ENCODE measurements at places on chromosomes 11 and 22.

DNA sequence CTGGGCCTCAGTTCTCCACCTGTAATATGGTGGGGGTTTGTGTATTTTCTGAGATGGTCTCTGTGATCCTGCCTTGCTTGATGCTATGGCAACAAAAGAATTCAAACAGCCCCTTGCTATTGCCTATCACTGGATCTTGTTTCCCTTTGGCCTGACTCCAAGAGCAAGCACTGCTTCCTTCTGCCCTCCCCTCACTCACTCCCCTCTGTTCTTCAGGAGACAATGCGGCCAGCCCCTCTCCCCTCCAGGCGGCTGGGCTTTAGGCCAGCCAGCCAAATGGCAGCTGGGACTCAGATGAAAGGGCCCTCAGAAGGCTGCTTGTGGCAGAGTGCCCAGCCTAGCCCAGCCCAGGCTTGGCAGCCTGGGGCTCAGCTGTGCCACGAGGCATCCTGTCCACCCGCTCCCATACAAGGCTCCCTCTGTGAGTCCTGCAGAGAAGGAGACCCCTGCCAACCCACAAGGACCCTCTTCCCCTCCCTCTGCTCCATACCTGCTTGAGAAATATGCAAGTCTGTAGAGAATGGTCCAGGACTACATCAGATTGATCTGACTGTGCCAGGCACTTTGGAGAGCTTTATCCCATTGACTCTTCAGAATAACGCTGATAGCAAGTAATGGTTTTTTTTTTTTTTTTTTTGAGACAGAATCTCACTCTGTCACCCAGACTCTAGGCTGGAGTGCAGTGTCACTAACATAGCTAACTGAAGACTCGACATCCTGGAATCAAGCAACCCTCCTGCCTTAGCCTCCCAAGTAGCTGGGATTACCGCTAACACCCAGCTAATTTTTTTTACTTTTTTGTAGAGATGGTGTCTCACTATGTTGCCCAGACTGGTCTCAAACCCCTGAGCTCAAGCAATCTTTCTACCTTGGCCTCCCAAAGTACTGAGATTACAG, 7.6 kb upstream of the KCTD14 start:
- DNase-seq: peak; percentile 66

DNA sequence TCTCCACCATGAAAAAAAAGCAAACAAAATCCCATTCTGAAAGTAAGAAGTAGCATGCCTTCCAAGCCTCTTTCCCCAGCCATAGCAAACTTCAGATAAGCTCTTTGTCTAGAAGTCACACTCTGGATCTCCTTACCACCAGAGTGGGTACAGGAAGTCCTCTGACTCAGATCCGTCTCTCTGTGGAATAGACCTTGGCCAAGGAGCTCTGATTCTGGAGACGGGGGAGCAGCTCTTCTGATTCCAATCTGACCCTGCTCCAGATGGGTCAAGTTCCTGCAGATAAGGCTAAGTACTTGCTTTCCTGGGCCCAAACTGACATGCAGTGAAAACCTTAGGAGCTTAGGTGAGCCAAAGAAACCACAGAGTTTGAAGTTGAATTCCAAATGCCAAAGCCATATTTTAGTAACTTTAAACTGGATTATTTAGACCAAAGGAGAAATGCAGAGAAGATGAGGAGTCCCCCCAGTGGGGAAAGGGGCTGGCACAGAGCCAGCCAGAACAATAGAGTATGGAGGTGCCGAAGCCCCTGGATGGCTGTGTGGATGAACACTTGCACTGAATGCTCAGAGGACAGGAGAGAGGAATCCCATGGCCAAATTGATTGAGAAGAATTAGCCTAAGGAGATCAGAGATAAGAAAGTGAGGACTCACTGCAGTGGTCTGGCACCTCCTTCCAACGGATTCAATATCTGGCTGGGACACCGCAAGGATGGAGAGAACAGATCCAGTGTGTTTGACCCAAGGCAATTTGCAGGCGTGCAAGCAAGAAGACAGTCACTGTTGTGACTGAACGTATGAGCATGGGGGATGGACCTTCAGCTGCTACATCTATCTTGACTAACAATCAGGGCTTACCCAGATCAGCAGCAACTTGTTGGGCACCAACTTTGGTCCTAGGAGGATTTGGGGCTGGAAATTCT, 54.9 kb downstream of the ENDOD1 start:
- no peak for DNase-seq

GRCh38 chr11:26227301-26227746, 104.6 kb upstream of the ANO3 start:
- DNase-seq: peak; percentile 64

- DNase-seq: no peak
Observed at GRCh38 chr11:58917159-58917783, 22.0 kb upstream of the GLYATL1 start.

DNA sequence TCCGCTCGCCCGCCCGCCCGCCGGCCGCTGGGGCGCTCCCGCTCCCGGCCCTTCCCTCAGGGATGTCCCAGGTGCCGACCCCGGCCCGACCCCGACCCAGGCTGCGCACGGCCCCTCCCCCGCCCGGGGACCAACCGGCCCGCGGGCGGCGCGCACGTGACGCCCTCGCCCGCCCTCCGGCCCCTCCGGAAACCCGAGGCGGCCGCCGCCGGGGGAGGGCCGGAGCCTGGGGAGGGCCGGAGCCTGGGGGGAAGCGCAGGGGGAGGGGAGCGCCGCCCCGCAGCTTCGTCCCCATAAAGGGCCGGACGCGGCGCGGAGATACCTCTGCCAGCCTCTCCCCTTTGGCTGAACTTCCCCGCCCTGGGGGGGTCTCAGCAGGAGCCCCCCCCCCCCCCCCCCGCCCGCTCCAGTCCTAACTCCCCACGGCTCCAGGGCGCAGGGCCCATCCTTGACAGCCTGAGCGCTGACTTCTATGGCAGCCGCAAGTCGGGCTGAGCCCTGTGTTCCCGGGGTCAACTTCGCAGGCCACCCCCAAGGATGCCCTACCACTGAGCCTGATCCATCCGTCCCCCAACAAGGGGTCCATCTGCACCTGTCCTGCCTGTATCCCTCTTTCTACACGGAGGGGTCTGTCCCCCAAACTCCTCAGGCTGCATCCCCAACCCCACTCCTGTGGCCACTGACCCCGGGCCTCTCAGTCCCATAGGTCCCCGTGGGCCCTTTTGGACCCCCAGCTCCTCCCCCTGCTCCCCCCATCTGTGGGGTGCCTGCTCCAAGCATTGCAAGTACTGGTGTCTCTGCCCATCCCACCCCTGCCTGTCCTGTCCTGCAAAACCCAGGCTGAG, at the start of gene MAPK12:
Gene MAPK12, minus strand, starts transcription at position 69 of the 845 bp plus-strand sequence. CDS start 174 bp downstream, outside the sequence.
- peak; percentile 88 for DNase-seq

- DNase-seq: peak; percentile 44
Observed at GRCh38 chr22:22111267-22111751, 128.7 kb upstream of the TOP3B start.

GRCh38 chr11:19307498-19307897, 66.8 kb upstream of the E2F8 start:
- no peak for DNase-seq

DNA sequence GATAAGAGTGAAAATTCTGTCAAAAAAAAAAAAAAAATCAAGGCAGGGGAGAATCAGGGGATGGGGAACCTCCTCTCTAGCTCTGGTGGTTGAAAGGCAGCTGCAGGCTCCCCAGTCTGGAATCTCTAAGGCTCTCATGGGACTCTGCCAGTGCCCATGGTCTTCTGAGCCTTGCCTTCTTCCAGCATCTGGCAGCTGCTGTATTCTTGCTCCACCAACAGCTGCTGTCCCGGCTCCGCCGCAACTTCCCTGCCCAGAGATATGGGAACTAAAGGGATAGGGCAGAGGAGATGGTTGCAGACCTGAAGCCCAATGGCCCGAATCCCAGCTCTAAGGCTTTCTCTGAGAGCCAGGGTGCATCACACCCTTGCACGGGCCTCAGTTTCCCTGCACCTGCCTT, 49.5 kb upstream of the PHF21B start:
- DNase-seq: no peak

- no peak for DNase-seq
Observed at GRCh38 chr22:45398214-45398613, 15.2 kb downstream of the SMC1B start.

DNA sequence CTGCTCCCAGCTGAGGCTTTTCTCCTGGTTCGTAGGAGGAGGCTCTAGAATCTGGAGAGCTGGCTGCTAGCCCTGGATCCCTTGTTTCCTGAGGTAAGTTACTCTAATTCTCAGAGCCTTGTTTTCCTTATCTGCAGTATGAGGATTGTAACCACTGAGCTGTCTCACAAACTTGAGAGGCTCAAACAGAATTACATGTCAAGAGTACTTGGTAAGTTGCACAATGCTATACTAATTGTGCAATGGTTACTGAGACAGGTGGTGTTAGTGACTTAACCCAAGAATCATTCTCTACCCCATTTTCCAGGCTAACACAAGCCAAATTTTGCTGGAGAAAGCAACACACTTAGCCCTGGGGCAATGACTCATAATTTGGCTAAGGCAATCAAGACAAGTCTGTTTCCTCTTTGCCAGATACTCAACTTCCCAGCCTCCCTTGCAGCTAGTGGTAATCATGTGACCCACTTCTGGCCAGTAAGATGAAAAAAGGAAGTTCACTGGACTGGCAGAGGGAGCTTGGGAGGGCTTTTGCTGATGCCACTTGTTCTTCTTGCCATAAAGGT, 348.0 kb downstream of the TENM4 start:
- peak; percentile 84 for DNase-seq

- no peak for DNase-seq
Observed at GRCh38 chr11:70568814-70569617, 170.7 kb downstream of the CTTN start.

DNA sequence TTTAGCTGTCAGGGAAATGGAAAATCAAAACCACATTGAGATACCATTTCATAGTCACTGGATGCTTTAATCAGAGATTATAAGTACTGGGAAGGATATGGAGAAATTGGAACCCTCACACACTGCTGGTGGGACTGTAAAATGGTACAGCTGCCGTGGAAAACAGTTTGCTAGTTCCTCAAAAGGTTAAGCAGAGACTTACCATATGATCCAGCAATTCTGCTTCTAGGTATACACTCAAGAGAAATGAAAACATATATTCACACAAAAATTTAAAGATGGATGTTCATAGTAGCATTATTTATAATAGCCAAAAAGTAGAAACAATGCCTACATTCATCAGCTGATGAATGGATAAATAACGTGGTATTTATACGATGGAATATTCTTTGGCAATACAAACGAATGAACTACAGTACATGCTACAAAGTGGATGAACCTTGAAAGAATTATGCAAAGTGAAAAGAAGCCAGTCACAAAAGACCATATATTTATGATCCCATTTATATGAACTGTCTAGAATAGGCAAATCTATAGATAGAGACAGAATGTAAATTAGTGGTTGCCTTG, 23.0 kb downstream of the RNF121 start:
- DNase-seq: no peak

DNA sequence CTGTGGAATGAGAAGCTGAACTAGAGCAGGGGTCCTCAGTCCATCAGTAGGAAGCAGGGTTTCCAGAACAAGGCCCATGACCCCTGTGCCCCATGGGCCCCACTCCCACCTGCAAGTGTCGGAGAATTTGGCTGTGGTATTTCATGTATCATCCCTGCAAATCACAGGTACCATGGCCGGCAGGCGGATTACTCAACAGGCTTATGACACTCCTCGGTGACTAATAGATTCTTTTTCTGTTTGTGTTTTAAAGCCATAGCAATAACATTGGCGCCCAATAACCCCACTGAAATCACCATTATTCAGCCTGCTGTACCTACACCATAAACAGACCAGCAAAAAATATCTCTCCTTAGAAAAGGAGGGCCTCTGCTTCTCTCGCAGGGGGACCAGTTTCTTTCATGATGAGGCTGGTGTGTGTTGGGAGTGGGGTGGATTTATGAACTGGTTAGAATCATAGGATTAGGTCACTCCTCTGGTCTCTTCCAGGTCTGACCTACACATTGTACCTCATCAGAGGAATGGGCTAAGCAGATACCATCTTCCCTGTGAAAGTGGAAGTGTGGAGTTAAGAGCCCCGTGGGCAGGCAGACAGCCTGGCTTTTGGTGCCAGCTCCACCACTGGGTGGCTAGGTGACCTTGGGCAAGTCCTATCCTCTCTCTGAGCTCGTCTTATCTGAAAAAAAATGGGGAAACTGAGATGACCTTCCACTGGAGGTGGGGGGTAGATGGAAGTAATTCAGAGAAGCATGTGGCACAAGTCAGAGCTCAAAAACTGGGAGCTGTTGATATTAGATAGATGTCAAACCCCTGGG, 60.2 kb upstream of the WNT11 start:
- peak; percentile 84 for DNase-seq

DNA sequence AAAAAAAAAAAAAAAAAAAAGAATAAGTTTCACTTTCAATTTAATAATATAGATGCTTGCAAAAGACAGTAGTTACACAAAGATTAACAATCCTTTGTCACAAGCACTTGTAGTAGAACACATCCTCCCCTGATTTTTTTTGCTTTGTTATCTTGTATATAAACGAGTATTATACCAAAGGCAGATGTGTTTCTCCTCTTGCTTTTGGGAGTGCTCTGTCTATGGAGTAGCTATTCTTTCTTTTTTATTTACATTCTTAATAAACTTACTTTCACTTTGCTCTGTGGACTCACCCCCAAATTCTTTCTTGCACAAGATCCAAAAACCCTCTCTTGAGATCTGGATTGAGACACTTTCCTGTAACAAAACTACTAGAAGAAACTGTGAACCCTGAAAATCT, 3.4 kb upstream of the MRPL16 start:
- DNase-seq: no peak

- no peak for DNase-seq
Observed at GRCh38 chr22:47089374-47089773, 326.9 kb downstream of the TBC1D22A start.
